ENCODE measurements at places on chromosomes 7 and 10.

GRCh38 chr10:74086317-74086716 lies 64.3 kb downstream of the AP3M1 start:
- DNase-seq: no peak

DNA sequence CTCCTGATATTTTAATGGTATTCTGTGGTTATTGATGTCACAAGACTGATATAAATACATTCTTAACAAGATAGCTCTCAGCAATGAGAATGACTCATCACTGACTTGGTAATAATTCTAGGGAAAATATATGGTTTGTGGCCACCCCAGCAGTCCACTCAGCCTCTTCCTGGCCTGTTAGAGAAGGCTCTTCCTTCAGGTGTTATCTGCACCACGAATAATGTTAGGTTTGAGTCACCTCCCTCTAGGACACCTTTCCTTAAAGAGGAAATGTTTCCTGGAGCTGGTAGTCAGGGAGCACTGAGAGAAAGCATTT lies 163.3 kb downstream of the SVIL start:
- no peak for DNase-seq

DNA sequence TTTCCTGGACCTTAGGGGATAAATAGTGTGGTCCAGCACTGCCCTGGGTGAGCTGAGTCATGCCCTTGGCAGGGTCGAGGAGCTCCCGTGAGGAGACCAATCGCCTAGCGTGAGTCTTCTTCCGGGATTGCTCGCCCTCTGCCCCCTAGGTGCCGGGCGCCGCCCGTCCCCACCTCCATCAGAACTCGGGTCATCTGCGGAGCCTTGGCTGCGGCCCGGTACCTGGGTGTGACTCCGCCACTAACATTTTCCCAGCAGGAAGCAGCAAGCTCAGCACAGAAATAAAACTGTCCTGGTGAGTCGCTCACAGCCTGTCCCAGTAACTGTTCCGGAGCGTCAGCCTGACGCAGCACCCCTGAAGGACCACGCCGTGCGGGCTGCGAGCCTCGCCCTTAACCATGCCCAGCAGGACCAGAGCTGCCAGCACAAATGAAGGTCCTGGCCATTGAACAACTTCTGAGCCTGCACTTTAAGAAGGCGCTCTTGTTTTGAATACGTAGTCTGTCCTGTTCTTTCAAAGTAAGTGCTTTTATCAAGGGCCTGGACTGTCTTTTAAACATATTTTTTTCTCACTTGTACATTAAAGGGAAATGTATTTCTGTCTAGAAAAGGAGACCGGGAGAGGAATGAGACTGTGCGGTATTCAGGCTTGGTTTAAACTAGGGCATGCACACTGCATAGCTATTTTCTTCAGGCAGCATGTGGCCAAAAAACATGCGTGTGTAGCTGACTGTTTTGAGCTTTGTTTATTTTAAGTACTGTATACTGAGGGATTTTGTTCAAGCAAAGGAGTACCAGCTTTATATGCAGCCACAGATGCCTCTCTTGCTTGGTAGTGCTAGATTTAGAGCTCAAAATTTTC lies 136.7 kb downstream of the HECW1 start:
- DNase-seq: no peak

- no peak for DNase-seq
Measured at GRCh38 chr7:144830024-144830785, 5.6 kb downstream of the TPK1 start.

DNA sequence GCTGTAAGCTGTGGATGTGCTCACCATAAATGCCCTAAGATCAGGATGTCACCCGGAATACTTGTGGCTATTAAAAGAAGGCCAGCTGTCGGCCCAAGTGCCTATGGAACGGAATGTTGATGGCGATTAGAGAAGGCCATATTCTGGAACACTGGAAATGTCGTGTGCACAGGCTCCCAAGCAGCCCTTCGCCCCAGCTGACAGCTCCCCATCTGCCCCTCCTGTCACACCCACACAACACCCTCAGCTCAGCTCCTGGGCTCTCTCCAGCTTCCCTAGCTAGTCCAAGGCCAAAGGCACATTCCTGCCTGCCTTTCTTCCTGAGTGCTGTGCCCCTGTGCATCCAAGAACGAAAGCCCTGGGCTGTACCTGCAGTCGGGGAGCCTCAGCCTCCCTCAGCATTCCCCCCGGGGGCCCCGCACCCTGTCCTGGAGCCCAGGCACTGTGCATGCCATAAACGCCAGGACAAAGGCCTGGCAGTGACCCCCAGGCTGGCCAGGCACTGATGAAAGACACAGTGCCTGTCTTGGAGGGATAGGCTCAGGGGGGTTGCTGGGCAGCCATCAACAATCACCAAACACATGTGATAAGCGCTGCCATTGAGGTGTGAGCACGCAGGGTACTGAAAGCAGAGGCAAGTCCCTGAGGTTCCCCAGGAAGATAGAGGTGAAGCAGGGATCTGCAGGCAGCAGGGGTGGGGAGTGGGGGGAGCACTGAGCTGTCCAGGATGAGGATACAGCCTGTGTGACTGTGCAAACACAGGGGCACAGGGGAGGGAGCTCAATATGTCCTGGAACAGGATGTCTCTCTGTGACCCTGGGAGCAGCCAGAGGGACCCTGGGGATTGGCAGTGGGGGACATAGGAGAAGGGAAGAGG lies 3.7 kb upstream of the LDB3 start:
- no peak for DNase-seq

GRCh38 chr10:6781133-6781770 lies 201.2 kb upstream of the PRKCQ start:
- no peak for DNase-seq

DNA sequence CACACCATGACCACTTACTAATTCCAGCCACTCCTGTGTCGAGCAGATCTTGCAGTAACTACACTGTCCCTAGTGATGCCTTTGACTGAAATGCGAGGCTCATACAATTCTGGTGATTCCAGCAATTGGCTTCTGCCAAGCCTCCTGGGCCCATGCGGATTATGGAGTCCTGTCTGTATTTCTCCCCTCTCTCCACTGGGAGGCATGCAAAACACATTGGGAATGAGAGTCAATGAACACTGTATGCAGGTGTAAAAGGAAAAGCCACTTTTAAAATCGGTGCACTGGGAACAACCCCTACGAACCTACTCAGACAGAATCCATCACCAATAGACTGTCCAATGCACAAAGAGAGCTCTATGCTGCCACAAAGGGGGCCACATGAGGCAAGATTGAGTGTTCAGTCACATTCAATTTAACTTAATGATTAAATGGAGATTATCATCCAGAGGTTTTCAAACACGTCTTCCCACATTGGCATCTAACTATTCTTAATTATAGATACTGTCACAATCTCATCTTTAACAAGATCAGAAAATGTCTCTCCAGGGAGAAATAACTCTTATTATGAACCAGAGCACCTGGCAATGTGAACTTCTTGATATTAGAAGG lies 550.6 kb downstream of the GLRX3 start:
- DNase-seq: no peak

DNA sequence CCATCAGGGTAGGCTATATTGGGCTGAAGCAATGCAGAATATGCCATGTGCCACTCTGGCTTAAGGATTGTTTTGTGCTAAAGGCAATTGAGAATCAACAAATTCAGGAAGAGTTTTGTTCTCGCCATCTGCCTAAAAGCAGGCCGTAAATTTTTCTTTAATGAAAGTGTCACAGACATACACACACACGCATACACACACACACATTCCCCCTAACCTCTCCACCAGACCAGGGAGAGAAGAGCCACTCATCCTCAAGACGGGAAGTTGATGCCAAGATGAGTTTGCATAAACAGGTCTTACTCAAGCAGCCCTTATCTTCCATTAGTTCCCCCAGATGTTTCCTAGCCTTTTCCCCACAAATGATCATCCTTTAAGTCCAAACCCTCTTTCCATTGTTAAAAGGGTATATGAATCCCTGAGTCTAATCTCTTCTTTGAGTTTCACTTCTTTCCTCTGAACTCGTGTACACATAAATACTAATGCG lies 59.6 kb upstream of the TRIM24 start:
- DNase-seq: no peak

- no peak for DNase-seq
Measured at GRCh38 chr10:541750-542371, 147.6 kb downstream of the DIP2C start.

- no peak for DNase-seq
Measured at GRCh38 chr10:5147255-5147980, 37.5 kb downstream of the AKR1C8 start.

DNA sequence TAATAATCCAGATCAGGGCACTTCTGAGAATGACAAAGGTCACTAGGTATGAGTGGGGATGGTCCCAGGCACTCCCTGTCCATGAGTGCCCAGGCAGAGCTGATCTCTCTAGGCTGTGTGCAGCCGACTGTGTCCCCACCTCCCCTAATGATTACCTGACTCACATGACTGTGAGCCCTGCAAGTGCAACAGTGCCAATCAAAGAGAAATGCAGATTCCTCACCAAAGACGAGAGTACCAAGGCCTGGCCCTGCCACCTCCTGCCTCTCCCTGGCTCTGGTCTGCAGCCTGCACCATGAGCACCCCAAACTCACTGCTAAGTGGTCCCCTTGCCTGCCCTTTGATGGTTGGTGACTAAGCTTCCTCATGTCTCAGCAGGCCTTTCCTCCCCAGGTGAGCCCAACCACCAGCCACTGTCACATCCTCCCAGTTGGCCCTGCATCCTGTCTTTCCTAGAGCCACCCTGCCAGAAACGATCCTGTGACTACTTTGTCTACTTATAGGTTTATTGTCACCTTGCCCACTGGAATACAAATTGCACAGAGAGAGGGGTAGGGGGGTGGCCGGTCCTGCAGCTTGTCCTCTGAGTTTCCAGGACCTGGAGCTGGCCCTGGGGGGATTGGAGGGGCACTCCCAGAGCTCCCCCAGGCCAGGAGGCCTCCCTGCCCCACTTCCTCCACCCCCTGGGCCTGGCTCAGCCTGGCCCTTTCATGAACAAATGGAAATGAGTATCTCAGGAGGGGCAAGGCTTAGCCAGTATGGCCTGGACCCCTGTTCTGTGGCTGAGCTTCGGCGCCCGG lies 22.4 kb upstream of the GDF10 start:
- no peak for DNase-seq

GRCh38 chr7:33868166-33868565 lies 37.2 kb upstream of the BMPER start:
- no peak for DNase-seq

- no peak for DNase-seq
Measured at GRCh38 chr7:125357676-125358455, 428.2 kb upstream of the POT1 start.

- no peak for DNase-seq
Measured at GRCh38 chr7:79713276-79713675, 259.8 kb upstream of the MAGI2 start.

DNA sequence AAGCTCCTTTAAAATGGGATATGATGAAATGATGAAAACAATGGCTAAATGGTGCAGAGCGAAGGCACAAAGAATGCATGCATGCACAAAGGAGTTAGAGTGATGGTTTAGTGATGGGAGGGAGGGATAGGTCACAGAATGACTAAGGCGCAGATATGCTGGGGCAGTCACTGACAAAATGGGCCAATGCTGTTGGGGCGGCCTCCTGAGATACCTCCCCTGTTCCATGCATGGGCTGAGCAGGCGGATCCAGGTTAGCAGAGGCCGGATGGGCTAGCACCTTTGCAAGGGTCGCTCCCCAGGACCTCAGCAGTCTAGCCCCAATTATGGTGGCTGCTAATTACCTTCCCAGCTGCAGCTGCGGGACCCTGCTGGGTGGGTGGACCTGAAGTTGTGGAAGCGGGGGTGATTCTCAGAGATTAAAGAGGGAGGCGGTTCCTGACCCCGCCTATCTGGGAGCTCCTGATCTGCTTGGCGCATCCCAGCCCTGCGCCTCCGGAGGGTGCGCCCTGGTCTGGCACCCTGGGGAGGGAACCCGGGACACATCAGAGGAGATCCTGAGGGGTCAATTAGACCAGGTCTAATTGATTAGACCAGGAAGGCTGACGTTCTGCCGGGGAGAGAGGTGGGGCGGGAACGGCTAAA lies 175.0 kb downstream of the CYP26A1 start:
- DNase-seq: no peak

GRCh38 chr10:28586176-28586575 lies 53.3 kb downstream of the WAC start:
- DNase-seq: no peak

DNA sequence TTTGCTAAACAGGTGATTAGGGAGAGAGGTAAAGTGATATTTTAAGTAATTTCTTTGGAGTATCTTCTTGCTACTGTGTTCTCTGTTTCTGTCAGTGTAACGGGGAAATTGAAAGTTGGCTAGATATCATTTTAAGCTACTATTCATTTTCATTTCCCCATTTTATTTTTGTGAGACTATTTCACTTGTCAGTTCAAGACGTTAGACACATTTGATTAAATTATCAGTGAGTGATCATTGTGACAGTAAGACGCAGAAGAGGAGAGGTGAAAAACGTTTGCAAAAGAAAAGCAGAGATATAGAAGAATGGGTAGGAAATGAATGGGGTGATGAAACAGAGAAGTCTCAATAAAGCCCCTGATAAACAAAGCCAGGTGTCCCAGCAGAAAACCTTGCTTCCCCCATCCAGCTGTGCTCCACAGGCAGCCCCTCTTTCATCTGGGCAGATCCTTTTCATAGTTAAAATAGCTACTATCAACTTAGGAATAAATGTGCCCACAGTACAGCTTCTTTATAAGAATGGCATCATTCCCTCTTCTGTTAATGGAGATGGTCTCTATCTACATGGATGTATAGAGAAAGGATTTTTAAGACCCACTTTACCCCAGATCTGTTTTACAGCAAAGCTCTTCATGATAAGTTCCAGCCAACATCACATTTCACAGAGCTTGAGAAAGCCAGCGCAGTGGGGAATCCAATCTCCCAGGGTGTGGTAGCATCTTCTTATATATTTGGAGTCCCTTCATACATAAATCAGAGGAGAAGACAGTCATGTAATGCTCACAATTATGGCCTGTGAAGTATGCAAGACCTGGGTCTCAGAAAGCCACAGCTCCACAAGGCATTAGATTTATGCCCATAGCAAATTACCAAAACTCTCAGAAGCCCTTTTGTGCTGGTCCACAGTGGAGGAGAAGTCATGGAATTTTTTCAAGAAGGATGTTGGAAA lies 138.1 kb upstream of the ITGB1 start:
- DNase-seq: no peak

DNA sequence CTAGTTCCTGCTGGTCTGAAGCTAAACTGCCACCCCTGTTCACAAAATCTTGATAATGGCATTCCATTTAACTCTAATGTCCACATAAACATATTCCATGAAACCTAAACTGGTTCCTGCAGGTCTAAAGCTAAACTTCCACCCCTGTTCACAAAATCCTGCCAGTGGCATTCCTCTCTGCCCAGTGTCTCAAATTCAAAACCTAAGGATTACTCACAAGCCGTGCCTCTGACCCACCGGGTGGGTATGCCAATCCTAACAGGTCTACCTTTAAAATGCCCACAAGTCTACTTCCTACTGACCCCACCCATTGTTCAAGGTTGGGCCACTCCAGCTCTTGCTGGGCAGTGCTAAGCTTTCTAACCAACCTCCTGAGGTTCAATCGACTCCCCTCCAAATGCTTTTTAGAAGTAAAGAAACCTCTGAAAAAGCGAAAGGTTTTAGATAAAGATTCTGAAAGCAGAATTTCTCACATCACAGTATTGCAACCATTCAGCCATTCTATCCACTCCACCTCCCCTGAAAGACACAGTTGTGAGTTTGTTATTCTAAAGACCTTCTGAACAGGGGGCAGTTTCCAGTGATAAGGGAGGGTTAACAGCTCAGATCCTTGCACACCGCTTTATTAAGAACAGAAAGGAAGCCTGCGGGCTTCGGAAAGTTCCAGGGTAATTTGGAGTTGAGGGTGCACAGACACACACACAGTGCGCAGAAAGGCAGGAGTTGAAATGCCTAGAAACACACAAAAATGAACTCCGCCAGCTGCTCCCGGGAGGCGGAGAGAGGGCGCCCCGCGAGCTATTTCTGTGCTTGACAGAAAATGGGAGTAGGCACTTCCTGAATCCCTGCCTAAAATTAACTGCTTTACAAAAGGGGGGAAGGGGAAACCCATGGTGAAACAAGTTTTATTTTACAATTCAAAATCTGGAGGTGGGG lies 87.7 kb downstream of the TNS3 start:
- DNase-seq: no peak
